ENCODE measurements at places on chromosomes 7 and 10.

DNA sequence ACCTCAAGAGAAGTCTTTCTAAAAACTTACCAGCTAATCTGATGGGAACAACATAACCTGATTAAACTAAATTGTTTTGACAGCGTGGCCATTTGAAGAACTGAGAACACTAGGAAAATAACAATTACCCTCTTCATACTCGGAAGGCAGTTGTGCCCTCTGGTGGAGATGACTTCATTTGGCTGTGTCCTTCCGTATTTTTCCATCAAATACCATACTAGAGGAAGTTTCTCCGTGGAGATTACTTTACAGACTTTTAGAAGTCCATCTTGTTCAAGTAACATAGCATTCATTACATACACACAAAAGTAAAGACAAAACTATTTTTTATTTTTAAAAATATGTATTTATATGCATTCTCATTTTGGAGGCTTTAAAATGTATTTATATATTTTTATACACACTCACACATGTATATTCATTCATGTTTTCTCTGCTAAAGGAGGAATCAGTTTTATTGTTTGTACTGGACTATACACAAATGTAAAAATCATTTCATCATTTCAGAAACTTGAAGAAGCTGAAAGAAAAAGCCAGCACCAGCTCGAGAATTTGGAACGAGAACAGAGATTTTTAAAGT, 25.2 kb downstream of the SMNDC1 start:
- peak; percentile 66 for DNase-seq

DNA sequence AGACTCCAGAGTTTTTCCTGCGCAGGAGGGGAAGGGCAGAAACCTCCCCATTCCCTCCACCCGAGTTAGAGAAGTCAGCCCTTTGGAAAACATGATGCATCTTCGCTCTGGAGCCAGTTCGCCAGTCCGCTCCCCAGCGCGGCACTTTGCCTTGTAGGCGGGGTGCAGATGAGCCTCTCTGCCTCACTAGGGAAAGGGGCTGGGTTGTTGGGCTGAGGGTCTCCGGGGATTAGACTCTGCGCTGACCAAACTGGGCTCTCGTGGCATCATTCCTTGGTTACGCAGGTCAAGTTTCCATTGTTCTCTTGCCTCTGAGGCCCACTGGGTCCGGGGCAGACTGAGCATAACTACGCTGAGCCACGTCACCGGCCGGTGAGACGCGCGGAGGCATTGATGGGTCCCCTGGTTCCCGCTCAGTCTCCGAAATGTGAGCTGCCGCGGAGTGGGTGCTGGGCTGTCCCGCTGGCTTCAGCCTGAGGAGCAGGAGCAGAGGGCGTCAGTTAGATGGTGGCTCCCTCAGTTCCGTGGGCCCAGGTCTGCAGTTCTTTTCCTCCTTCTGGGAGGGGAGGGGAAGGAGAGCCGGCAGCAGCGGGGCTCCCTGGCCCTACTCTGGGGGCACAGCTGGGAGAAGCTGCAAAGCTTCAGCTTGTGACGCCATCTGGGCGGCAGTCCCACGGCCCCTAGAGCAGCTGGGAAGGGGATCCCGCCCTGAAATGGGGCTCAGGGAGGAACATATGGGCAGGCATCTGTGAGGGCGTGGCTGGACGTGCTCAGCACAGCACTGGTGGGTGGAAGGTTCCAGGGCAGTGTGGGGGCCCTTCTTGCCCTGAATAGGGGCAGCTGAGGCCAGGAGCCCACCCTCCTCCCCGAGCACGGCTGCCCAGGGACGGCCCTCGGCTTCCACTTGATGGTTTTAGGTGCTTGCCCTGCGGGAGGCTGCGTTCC, 121.3 kb upstream of the BTBD16 start:
- peak; percentile 61 for DNase-seq

DNA sequence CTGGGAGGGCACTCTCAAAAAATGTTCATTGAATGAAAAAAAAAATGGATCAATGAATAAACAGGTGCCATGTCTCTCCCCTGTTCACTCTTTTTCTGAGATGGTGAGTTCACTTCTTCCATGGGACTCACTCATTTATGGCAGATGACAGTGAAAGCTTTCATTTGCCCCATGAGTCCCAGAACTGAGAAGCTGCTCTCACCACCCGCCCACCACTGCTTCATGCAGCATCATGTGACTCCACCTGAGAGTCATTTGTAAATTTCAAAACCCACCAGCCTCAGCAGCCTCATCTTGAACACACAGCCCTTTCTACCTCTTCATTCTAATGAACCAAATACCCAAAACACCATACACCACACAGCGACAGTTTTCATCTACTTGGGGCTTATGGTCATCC, 64.9 kb downstream of the SCRN1 start:
- DNase-seq = no peak

DNA sequence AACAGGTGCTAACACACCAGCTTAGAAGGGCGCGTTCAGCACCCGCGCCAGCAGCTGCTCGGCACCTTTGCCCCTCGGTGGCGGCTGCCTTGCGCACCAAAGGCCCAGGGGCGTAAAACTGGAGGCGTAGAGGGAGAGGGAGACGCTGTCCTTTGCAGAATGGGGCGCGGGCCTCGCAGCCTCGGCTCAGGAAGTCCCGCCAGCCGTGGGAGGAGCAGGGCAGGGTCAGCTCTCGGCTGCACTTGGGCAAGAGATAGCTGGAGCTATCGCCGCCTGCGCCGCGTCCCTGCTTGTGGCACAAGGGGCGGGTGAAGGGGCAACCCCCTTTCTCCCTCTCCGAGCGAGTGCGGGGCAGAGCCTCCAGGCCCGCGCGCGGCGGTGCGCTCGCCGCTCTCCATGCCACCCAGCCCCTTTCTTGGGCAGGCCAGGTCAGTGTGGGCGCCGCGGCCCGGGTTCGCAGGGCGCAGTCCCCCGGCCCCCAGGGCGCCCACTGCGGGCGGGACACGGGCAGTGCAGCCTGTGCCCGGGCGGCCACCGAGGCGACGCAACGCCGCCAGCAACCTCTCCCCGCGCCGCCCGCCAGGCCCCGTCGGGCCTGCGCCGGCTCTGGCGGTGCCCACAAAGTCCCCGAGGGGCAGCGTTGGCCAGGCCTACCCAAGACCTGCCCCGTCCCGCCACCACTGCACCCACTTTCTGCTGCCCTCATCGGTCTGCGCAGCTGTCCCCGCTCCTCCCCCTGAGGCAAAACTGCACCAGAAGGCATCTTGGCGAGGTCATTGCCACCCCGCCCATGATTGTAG, 4.1 kb downstream of the NEUROD6 start:
- no peak for DNase-seq

DNA sequence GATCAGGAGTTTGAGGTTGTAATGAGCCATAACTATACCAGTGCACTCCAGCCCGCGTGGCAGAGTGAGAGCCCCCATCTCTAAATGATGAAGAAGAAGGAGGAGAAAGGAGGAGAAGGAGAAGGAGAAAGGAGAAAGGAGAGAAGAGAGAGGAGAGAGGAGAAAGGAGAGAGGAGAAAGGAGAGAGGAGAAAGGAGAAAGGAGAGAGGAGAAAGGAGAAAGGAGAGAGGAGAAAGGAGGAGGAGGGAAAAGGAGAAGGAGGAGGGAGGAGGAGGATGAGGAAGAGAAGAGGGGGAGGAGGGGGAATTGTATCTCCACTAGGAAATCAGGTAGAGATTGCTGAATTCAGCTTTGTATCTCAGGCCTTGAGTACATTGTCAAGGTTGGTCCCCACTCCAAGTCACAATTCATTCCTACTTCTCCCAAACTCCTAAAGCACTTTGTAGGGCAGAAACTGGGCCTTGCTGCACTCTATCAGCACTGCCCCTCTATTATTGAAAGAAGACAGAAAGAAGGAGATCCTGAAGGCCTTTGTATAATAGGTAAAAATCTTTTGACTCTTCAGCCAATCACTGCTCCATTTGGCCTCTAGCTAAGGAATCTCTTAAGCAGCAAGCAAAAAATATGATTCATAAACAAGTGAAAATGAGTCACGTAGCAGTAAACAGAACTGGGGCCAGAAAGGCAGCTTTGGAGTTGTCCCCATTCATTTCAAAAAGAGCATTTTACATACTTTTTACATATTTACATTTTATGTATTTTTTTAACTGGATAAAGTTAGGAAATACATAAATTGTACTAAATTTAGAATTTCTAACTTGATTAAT, 178.0 kb downstream of the IMMP2L start:
- DNase-seq = peak; percentile 43

DNA sequence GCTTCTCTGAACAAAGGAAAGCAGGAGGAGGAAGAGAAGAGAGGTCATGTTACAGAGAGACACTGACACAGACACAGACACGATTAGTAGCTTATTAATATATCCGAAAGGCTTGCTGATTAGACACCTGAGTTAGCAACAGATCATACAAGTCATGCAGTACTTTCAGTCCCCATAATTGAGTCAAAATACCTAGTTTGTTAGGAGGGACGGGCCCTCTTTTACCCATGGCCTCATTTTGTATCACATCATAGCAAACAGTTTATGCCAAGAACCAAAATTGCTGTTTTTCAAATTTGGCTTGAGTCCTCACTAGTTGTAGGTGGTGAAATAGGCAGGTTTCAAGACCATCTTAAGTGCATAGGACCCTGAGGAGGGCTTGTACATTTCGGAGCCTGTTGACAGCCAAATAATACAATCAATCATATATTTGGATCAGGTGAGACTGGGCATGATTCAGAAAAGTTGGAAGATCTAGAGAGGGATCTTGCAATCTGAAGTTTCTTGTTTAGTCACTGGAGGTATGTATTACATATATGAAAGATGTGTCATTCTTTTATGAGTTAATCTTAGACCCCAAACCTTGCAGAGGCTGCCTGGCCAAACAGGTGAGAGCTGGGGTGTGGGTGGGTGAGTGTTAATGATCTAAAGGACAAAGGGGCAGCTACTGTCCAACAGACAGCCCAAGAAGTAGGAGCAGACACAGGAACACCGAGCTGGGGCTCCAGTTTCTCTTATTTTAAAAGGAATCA, 65.4 kb downstream of the PRPF18 start:
- DNase-seq = no peak

- DNase-seq = no peak
These were observed 118.2 kb downstream of the HBP1 start for GRCh38 chr7:107286751-107287621.

- DNase-seq = peak; percentile 41
These were observed 1015.6 kb downstream of the KCNMA1 start for GRCh38 chr10:76621886-76622620.

- DNase-seq = no peak
These were observed 55.7 kb upstream of the CASD1 start for GRCh38 chr7:94453898-94454297.

- DNase-seq = no peak
These were observed 7.6 kb upstream of the FAM180A start for GRCh38 chr7:135756191-135756590.

DNA sequence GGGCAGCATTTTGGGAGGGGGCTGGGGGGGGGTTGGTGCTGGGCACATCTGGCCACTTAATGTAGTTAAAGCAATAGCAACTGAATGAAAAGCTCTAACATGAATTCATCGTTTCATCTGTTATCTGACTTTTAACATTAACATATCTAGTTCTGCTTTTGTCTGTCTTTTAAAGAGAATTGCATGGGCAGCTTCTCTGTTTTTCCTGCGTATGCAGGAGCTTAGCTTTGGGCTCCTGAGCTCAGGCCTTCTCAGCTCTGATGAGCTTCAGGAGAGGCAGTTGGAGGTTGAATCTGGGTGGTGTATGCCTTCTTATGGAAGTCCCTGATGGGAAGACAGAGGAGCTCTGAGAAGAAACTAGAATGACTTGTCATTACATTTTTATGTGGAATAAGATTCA, 58.4 kb downstream of the DNAJB6 start:
- no peak for DNase-seq

- no peak for DNase-seq
These were observed 68.0 kb downstream of the HHEX start for GRCh38 chr10:92757711-92758104.

GRCh38 chr10:35046074-35046473, 44.1 kb downstream of the CUL2 start:
- no peak for DNase-seq

GRCh38 chr10:86644152-86644793, 10.1 kb upstream of the OPN4 start:
- peak; percentile 82 for DNase-seq

DNA sequence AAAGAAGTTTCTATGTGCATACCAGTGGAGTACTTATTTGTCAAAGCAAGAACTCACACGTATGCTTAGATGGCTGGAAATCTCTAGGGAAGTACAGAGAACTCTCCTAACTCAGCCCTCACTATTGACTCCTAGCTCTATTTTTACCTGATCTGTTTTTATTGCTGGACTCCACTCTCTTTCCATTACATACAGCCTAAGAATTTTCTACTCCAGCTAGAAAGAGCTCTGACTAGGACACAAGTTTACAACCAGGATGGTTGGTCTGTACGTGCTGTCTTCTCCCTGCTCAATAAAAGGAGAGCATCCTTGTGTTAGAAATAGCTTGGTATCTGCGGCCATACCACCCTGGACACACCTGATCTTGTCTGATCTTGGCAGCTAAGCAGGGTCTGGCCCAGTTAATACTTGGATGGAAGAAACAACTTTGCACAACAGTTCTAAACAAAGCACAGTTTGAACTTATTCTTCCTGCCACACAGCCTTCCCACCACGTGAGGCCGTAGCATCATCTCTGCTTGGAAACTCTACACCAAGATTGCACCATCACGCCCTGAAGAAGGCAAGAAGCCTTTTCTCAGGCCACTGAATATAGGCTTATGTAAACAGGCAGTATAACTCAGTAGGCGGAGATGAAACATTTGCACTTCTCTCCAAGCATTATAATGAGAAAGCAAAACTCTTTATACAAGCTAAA, 50.7 kb downstream of the KCNMA1 start:
- peak; percentile 80 for DNase-seq

GRCh38 chr7:129924602-129925001, 28.2 kb downstream of the UBE2H start:
- no peak for DNase-seq

GRCh38 chr7:74013539-74014272, 14.3 kb upstream of the ELN start:
- DNase-seq = no peak

DNA sequence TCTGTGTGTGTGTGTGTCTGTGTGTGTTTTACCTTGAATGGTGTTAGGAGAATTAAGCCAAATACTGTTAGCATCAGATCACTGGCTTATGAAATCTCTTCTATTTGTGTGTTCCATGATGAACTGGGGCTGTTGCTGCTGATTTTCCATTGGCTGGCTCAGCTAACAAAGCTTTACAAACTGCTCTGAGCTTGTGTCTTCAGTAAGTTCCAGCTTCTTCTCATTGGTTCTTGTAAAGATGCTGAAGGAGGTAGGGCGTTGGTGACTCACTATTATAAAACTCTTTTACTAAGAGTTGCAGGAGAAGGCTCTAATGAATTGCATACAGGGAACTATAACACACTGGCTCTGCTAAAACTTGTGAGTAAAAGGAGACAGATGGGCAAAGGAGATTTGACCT, 136.4 kb upstream of the PRKCQ start:
- DNase-seq = peak; percentile 34
